ENCODE measurements at places on chromosomes 6 and 20. TPM values are rescaled to one million over a fixed set of nuclear protein-coding genes. Genes with fewer than 3 reads are reported as not detected.

GRCh38 chr6:26521600-26522391, 16.4 kb upstream of the HMGN4 start:
- peak; percentile 91 for DNase-seq

DNA sequence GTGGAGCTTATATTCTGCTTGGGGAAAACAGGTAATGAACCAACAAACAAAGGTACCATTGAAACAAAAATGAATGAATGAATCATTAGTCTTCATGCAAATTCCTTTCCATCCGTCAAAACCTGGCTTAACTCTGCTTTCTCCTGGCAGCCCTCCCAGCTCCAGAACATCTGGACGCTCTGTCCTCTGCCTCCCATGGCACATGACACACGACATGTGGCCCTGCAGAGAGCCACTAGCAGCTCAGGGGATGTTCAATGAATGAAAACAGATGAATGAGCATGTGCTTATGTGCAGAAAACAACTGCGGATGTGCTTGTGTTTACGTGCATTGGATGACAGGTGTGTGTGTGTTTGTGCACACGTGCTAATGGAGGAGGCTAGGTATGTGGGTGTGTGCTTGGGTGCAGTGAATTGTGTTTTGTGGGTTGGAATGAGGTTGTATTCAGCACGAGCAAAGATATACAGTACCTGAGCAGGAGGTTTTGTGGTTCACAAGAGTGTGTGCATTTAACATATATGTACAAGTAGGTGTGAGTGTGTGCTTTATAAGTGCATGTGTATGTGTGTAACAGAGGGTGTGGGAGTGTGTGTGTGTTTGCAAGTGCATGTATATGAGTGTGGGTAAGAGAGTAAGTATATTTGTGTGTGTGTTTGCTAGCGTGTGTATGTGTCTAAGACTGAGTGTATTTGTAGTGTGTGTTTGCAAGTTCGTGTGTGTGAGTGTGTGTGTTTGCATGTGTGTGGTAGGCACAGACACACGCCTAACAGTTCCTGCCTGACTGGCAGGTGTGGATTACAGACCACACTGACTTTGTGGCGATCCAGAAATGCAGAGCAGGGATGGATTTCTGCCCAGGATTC, 374.1 kb upstream of the SULF2 start:
- DNase-seq = no peak

DNA sequence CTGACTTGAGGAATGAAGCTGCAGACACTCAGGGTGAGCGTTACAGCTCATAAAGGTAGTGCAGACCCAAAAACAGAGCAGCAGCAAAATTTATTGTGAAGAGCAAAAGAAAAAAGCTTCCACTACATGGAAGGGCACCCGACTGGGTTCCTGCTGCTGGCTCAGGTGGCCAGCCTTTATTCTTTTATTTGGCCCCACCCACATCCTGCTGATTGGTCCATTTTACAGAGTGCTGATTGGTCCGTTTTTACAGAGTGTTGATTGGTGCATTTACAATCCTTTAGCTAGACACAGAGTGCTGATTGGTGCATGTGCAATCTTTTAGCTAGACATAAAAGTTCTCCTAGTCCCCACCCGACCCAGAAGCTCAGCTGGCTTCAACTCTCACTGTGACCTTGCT, 95.3 kb upstream of the STMND1 start:
- no peak for DNase-seq

DNA sequence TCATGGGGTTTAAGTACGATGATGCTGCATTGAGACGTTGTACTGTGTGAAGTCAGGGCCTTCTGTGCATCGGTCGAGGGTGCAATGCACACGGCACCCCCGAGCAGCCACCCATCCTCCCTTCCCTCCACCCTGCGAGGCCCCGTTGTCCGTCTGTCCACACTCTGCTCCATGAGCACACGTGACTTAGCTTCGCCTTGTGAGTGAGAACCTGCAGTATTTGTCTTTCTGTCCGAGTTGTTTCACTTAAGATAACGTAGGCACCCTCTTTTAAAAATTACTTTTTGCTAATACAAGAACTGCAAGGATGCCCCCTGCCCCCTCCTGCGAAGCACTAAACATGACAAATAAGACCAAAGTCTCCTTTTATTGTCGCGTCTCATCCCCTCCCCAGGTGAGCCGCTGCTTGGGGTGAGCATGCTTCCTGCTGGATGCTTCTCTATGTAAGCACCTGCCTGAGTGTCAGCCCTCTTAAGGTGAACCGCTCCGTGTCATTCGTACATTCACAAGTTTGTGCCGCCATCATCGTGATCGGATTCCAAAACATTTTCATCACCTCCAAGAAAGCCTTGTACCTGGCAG, 3.6 kb upstream of the RBBP8NL start:
- DNase-seq = no peak

- no peak for DNase-seq
These were observed 19.3 kb downstream of the MYLK4 start for GRCh38 chr6:2731281-2731909.

DNA sequence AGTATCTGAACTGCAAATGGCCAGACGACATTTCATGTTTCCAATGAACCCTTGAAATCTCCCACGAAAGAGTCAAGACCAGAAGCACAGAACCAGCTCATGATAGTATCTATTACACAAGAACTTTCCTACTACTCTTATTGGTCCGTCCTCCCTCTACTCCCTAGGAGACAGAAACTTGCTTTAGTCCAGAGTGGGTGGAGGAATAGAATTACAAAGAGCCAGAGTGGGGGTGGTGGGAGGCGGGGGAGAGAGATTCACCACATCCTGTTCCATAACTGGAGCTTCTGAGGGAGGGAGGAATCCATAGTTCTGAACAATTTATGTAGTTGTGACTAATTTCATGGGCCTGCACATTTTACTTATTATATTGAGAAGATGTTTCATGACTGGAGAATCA, 18.5 kb upstream of the WFDC10A start:
- peak; percentile 42 for DNase-seq

DNA sequence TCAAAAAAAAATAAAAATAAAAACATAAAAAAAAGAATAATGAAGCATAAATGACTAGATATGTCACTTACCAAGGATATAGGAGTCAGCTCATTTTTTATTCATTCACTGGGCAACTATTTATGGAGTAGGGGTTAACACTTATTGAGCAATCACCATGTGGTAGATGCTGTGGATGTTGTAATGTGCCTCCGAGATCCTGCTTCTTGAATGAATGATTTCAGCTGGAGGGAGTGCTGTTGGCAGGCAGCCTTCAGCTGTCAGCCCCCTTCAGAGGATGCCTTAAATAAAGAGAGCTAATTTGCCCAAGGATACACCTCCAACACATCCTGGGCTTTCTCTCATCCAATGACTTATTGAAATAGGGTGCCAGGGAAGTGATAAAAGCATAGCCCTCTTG, 229.5 kb upstream of the DTNBP1 start:
- no peak for DNase-seq

- no peak for DNase-seq
These were observed 157.2 kb downstream of the SOD2 start for GRCh38 chr6:159535656-159536350.

GRCh38 chr6:125252891-125253290, 48.9 kb downstream of the HDDC2 start:
- peak; percentile 42 for DNase-seq

DNA sequence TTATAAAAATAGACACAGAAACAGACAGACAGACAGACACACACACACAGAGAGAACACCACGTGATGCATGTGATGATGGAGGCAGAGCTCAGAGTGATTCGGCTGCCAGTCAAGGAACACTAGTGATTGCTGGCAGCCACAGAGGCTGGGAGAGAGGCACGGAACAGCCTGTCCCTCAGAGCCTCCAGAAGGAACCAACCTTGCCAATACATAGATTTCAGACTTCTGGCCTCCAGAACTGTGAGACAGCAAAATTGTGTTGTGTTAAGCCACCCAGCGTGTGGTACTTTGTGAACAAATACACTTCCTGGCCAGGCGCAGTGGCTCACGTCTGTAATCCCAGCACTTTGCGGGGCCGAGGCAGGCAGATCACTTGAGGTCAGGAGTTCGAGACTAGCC, 9.5 kb upstream of the PARD6B start:
- DNase-seq = no peak

GRCh38 chr6:51753635-51754034, 333.8 kb downstream of the PKHD1 start:
- DNase-seq = no peak

DNA sequence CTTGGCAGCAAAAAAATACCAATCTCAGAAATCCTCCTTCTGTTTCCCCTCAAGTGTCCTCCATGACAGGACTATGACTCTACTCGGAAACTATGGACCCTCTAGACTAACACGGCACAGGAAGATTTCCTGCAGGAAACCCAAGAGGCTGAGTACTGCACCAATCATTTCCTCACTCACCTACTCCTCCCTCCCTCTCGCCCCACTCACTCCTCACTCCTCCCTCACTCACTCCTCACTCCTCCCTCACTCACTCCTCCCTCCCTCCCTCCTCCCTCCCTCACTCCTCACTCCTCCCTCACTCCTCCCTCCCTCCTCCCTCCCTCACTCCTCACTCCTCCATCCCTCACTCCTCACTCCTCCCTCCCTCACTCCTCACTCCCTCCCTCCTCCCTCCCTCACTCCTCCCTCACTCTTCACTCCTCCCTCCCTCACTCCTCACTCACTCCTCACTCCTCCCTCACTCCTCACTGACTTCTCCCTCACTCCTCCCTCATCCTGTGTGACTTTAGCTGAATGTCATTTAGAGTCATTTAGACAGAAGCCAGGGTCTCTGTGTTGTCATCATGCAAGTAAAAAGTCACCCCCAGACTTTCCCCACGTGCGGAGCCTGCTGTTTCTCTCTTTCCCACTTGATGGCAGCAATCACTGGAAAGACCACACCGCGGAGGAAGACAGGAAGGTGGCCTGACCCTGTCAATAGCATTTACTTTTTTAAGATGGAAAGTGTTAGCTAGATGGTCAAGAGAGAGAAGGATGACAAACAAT, 226.8 kb upstream of the PDE10A start:
- DNase-seq = peak; percentile 88

DNA sequence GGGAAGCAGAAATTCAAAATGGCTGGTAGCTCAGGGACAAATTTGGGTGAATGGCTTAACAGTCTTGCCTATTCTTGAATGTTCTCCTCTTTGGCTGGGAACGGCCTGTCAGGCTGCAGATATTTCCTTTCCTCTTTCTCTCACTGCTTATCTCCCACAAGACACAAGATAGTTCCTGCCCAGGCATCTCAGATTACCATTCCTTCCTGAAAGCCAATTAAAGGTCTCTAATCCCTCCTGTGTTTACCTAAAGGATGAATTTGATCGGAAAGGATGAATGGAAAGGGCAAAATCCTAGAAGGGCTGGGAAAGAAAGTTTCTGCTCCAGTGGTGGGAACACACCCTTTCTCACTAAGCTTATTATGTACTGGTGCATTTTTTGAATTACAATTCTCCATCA, 95.9 kb upstream of the JAG1 start:
- DNase-seq = peak; percentile 65

- no peak for DNase-seq
These were observed 14.7 kb upstream of the SIRPB2 start for GRCh38 chr20:1505871-1506270.

DNA sequence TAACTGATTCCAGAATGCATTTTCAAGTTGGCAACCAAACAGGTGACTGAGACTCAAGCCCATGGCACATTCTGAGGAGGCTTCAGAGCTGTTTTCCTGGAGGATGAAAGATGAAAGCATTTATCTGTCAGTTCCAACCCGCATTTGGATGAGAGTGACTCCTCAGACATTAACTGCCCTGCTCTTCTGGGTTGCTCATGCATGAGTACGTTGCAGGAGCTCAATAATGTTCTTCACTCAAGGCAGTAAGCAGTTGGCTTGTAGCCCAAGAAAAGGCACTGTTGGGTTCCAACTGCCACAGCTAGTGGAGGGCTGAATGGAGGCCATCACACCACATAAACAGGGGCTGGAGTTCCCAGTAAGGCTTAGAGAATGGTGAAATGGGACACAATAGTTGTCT, 155.3 kb downstream of the FUT9 start:
- no peak for DNase-seq

DNA sequence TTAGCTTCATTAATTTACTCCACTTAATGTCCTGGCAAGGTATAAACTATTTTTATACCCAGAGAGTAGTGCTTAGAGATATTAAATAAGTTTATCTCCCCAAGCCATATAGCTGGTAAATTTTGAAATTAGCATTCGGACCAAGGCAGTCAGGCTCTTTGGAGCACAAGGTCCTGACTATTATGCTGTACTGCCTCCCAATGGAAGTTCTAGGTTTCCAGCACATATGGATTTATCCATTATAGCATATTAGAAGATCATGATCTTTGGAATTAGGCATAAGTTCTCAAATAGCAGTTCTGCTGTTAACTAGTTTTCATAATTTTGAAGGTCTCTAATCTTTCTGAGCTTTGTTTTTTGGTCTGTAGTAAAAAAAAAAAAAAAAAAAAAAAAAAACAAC, 835.3 kb upstream of the EPHA7 start:
- no peak for DNase-seq

DNA sequence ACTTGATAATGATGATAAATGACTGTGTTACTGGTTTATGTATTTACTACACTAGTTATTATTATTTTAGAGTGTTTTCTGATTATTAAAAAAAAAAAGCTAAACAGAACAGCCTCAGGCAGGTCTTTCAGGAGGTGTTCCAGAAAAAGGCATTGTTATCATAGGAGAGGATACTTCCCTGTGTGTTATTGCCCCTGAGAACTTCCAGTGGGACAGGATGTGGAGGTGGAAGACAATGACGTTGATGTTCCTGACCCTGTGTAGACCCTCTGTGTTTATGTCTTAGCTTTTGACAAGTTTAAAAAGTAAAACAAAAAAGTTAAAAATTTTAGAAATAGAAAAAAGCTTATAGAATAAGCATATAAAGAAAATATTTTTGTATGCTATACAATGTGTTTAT, 49.1 kb downstream of the NCOA7 start:
- no peak for DNase-seq

GRCh38 chr6:43097098-43097489, 21.0 kb downstream of the PTK7 start:
- peak; percentile 82 for DNase-seq

GRCh38 chr6:33915134-33915533, 111.3 kb upstream of the MLN start:
- DNase-seq = no peak

GRCh38 chr6:151400473-151400872, 9.1 kb upstream of the ZBTB2 start:
- DNase-seq = peak; percentile 86

DNA sequence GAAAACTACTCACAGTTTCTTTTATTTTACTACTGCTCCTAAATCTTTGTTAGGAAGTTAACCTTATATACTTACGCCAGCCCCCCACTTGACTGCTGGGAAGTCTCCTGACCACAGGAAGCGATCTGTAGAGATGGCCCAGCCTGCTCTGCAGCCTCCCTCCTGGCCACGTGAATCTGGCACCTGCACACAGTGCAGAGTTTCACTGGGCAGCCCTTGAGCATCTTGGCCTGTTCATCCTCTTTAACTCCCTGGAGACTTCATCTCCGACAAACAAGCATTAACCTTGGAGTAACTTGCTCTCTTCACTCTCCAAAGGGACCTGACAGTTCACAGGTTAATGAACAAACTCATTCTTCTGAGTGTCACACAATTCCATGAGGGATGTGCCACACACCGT, 294.1 kb downstream of the BTBD9 start:
- no peak for DNase-seq

Gene SLC2A10
- 47.4 TPM for total RNA-seq

Gene NKAPL
- 1.2 TPM for total RNA-seq

Gene OXT
- total RNA-seq = not detected

Gene DUSP15
- total RNA-seq = 1.2 TPM

Gene VWA7
- 0.29 TPM for total RNA-seq

Gene TAAR6
- total RNA-seq = not detected

Gene CDSN
- not detected for total RNA-seq

Gene INSM1
- total RNA-seq = not detected

Gene PDE7B
- total RNA-seq = 25.3 TPM

Gene DPPA5
- not detected for total RNA-seq

Gene POU3F2
- total RNA-seq = not detected

Gene CRISP3
- total RNA-seq = not detected

Gene PDYN
- total RNA-seq = not detected
